Upper lobe of left lung (tissue), 6 donors: ENCODE measurements at places on chromosomes 13 and 19. TPM values are rescaled to one million over a fixed set of nuclear protein-coding genes. Genes with fewer than 3 reads are reported as not detected.

- no peak for DNase-seq
Measured at GRCh38 chr13:20953245-20953931, 50.8 kb upstream of the XPO4 start.

DNA sequence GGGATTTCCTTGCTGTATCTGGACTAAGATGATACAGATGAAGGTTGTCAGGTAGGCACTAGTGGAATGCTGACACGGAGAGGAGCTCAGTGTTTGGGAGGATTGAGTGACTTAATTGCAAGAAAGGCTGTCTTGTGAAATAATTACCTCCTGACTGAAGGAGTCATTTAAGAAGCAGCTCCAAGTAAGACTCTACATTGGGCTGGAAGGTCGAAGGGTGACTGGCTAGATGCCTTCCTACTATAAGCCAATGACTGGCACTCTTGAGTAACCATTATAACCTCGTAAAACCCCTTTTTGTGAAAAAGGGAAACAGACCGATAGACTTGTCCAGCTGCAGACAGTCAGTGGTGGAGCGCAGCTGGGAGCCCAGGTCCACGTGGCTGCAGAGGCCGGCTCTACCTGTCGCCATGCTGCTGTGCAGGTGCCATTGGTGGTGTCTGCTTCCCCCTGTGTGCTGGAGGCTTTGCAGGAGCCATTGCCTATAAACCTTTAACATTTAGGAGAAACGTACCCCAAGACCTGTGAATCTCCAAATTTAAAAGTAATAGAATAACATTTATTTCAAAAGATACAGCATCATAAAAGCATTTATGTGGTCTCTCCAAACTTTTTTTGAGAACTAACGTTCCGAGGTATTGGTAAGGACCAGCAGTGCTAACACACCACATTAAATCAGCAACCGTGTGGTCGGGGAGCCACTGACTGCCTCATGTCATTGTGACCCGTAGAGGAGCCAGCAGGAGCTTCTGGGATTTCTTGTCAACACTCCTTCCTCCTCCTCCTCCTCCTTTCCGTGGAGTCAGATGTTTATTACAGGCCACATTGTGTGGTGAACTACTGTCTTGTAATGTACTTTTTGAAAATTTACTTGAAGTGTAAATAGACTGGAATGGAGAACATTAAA is 80.4 kb upstream of the TEX29 start:
- peak; percentile 62 for DNase-seq

- DNase-seq: no peak
Measured at GRCh38 chr13:26853323-26853722, 92.7 kb upstream of the GPR12 start.

DNA sequence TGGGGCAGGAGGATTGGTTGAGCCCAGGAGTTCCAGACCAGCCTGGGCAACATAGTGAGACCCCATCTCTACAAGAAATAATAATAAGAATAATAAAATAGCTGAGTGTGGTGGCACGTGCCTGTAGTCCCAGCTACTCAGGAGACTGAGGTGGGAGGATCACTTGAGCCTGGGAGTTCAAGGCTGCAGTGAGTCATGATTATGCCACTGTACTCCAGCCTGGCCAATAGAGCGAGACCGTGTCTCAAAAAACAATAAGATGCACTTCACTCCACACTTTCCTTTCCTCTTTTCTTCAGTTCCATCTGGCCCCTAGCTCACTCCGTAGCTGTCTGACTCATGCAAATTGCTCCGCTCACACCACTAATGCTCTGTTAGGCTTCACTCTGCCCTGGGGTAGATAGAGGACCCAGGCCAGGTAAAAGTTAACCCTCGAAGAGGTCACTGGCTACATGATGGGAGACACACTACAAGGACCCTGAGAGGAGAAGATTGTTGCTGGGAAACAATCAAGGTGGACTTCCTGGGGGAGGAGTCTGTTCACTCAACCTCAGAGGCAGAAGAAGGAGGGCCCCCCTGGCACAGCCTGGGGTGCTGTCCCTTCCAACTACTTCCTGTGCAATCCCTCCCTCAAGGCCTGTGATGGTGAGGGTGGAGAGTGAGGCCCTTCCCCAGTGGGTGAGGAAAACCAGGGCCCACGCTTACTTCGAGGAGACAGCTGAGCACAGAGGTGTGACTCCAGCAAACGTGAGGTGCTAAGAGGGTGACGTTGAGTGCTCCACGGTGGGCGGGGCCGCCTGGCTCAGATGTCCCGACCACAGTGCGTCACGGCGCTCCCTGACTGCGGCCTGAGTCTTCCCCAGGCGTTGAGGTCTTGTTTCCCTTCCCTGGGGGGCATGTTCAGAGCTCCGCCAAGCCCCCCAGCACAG is 8.8 kb upstream of the TNFSF9 start:
- peak; percentile 58 for DNase-seq

DNA sequence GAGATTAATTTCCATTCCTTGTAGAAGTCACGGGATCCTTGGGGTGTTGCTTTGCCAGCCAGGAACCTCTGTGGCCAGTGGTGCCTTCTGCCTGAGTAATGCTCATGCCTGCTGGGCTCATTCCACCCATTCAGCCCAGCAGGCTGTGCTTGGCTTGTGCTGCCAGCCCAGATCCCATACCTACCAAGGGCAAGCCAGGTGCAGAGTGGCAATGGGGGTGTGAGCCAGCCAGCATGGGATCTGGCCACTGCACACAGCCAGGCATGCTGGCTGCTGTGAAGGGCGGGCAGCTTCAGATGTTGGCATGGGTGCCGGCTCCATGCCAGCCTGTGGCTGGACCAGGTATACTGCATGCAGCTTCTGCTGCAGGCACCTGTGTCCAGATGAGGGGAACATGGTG is 42.5 kb downstream of the WDFY2 start:
- DNase-seq: peak; percentile 27

DNA sequence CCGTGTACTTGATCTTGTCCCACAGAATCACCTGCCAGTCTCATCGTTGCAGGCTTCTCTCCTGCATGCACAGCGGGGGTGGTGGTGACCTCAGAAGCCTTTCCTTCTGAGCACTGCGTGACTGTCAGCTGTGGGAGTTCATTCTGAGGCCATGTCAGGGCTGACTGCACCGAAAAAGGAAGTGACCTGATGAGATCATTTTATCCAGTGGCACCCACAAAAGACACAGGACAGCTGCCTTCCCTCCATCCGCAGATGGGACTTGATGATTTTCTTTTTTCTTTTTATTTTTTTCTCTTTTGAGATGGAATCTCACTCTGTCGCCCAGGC is 89.7 kb downstream of the RAB20 start:
- peak; percentile 79 for DNase-seq

DNA sequence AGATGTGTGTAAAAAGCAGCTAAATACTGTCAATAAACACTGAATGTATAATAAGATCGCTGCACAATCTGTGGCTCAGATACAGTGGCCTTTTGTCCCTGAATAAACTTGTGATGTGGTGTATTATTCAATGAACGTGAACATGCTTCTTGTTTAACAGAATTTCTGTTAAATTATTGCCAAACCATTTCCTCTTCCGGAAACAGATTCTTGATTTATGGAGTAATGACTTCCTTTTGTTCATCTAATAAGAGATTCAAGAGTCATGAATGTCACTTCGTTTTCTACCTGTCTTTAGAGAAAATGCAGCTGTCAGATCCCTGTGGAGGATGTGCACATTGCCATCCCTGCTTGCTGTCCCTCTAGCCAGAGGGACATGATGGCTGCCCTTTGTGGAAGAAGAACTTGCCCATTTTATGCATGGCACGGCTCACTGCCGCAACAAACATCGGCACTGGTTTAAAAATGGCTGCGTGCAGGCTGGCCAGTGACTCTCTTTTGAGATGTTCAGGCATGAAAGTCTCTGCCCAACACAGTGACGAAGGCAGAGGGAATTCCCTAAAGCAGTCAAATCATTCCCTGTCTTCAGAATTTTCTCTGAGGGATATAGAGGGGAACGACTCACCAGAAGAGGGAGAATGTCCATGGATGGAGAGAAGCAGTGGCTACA is 3.1 kb upstream of the TNFSF13B start:
- DNase-seq: peak; percentile 21

- peak; percentile 81 for DNase-seq
Measured at GRCh38 chr13:113939944-113940297, 34.0 kb downstream of the C13orf46 start.

- DNase-seq: no peak
Measured at GRCh38 chr19:51082611-51083010, at the start of gene KLK14. Gene KLK14, minus strand, starts transcription at chr19:51082887. Its CDS starts 273 bp downstream, at chr19:51082614.

Gene SULT2B1
- 10.5 TPM for total RNA-seq

GRCh38 chr13:41137241-41137640 is 4.6 kb upstream of the KBTBD6 start:
- DNase-seq: no peak

DNA sequence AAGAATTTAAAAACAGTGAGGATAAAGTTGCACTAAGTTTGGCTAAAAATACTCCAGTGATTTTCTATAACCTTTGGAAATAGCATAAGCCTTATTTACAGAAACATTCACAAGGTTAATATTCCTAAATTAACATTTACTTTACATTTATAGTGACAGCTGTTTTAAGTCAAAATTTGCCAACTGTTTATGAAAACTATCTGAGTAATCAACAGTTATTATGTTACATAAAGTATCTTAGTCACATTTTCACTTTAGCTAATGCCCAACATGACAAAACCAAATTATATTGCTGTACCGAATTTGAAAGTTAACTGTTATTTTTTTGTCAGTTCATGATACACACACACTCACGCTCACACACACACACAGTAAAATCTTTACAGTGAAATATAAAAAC is 1.2 kb downstream of the TNFRSF19 start:
- DNase-seq: no peak

Gene NPAS1
- total RNA-seq: 13.6 TPM

- peak; percentile 64 for DNase-seq
Measured at GRCh38 chr19:30224689-30225606, 147.2 kb upstream of the ZNF536 start.

DNA sequence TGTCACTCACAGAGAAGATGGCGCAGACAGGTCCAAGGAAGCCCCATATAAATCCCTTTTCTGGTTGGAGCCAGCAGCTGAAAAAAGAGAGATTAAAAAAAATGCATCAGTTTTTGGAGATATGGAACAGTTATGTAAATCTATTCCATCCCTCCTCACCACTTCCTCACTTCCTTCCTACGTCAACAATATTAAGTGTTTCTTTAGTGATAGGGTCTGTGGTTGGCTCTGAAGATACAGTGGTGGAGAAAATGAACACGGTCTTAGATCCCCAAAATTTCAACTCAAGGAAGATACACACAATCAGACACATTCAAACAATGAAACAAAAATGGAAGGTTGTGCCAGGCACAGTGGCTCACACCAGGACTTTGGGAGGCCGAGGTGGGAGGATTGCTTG is 31.5 kb downstream of the ADGRE2 start:
- DNase-seq: no peak

Gene ELAVL3
- total RNA-seq: not detected

- DNase-seq: no peak
Measured at GRCh38 chr13:73934215-73934641, 200.0 kb downstream of the KLF12 start.

Gene IGFL1
- not detected for total RNA-seq

DNA sequence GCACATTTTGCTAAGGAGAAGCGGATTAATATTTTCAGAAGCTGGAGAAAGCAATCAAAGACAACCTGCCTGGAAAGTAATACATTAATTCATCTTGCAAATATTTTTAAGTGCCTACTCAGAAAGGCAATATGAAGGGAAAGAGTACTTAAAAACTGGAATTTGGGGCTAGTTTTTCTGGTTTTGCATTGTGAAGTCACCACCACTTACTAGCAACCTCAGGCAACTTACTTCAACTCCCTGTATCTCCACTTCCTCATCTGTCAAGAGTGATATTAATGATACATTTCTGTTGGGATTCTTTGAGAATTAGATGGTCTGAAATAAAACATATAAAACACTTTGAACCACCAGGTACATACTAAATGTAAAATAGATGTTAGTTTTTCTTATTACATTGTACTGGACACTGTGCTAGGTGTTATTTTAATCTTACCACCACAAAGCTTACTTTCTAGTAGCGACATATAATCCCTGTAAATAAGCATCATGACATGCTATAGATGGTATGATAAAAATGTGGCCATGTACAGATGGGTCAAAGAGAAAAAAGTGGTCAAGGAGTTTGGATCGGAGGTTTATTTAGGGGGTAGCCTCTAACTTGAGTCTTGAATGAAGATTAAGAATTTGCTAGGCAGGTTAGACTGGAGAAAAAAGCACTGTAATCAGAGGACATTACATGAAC is 101.2 kb downstream of the SPRY2 start:
- DNase-seq: no peak

DNA sequence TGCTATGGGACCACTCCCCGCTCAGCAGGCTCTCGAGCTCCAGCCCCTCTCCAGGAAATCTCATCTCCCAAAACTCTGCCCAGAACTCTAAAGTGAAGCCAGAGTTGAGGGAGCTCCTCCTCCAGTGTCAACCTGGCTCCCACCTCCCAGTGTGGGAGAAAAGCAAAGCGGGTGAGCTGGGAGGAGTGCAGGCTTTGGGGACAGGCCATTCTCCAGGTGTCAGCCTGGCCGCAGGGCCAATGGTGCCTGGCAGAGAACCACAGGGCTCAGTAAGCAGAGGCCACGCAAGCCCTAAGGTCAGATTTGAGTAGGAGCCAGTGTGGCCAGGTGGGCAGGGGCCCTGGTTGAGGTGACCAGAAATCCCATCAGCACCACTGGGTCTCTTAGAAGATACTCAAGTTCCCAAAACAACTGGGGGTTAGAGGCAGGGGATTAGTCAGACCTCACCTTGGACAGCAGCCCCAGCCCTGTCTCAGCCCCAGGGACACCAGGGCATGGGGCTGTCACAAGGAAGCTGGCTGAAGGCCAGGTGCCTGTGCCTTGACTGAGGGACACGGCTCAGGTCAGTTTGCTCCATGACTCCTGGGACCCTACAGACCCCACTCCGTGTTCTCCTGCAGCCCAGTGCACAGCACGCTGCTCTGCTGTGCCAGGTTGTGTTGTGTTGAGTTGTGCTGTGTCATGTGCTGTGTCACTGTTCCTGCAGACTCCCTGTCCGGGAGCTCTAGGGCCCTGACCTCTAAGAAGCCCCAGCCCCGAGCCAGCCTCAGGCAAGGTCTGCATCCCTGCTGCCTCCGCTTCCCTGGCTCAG is 2.8 kb upstream of the ZNF181 start:
- peak; percentile 31 for DNase-seq

DNA sequence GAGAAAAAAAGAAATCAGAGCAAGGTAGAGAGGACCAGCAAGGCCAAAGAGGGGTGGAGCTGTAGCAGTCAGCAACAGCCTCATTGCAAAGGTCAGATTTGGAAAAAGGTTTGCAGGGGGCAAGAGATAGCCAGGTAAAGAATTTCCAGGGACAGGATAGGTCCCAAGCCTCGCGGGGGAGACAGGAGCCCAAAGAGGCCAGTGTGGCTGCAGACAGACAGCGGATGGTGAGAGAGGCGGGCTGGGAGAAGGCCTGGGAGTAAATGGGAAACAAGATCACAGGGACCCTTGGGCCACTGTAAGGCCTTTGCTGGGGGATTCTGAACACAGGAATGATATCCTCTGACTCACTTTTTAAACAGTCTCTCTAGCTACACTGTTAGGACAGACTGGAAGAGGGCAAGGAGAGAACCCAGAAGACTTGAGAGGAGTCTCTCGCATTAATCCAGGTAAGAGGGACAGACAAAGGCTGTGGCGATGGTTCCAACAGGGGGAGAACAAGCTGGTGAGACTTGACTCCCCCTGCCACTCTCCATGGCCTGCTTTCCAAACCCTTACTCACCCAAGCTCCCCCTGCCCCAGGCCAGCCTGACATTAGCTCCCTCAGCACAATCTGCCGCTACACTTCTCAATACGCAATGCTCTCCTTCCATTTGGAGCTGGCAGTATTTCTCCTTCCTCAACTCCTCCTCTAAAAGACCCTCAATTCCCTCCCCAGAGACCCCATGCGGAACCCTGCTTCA is 31.8 kb downstream of the DOCK9 start:
- DNase-seq: no peak

Gene ZIC2
- not detected for total RNA-seq
